Neural progenitor cell (in vitro differentiated cells): ENCODE measurements at places on chromosomes 7 and 10. TPM values are rescaled to one million over a fixed set of nuclear protein-coding genes. Genes with fewer than 3 reads are reported as not detected.
A peak's percentile ranks its signal among the peaks of the same experiment; 100 is the strongest.

PGAM2 gene
- 11.2 and 11.3 TPM in 2 replicates for total RNA-seq

SPDYE16 gene
- 0.28 TPM in 1 of 2 replicates, not detected in the other for total RNA-seq

TUBB8 gene
- total RNA-seq: 1.9 and 4.3 TPM in 2 replicates

PAX2 gene
- 0.06 and 0.34 TPM in 2 replicates for total RNA-seq

TCTN3 gene
- total RNA-seq: 43.1 and 45.9 TPM in 2 replicates

TMEM176A gene
- 0.62 TPM in 1 of 2 replicates, not detected in the other for total RNA-seq

GRCh38 chr10:52532650-52533290 lies 218.7 kb downstream of the DKK1 start:
- H3K27ac ChIP-seq: no peak overlapping the region
- no peaks in the 10 kb centered on the region for H3K36me3 ChIP-seq
- H3K27me3 ChIP-seq: no peaks in the 10 kb centered on the region
- no peak for DNase-seq
- H3K4me1 ChIP-seq: no peaks in the 10 kb centered on the region

- DNase-seq: no peak
- no peaks in the 10 kb centered on the region for H3K36me3 ChIP-seq
- H3K4me1 ChIP-seq: no peaks in the 10 kb centered on the region
- no peak overlapping the region for H3K27ac ChIP-seq
- H3K4me3 ChIP-seq: no peak overlapping the region
- no peaks in the 10 kb centered on the region for H3K27me3 ChIP-seq
These were observed 512.9 kb downstream of the ATRNL1 start for GRCh38 chr10:115606086-115606485.

GRCh38 chr7:104845557-104845956 lies 168.4 kb upstream of the KMT2E start:
- no peaks in the 10 kb centered on the region for H3K4me1 ChIP-seq
- no peaks in the 10 kb centered on the region for H3K27me3 ChIP-seq
- no peak overlapping the region for H3K4me3 ChIP-seq
- no peak for DNase-seq

GRCh38 chr7:155470186-155470487 lies 12.2 kb downstream of the EN2 start:
- no peak for DNase-seq
- no peak overlapping the region for H3K4me3 ChIP-seq
- H3K36me3 ChIP-seq: no peaks in the 10 kb centered on the region
- H3K27me3 ChIP-seq: peaks cover 100% of the 10 kb centered on the region
- no peak overlapping the region for H3K27ac ChIP-seq
- H3K4me1 ChIP-seq: peaks cover 16% of the 10 kb centered on the region

DNA sequence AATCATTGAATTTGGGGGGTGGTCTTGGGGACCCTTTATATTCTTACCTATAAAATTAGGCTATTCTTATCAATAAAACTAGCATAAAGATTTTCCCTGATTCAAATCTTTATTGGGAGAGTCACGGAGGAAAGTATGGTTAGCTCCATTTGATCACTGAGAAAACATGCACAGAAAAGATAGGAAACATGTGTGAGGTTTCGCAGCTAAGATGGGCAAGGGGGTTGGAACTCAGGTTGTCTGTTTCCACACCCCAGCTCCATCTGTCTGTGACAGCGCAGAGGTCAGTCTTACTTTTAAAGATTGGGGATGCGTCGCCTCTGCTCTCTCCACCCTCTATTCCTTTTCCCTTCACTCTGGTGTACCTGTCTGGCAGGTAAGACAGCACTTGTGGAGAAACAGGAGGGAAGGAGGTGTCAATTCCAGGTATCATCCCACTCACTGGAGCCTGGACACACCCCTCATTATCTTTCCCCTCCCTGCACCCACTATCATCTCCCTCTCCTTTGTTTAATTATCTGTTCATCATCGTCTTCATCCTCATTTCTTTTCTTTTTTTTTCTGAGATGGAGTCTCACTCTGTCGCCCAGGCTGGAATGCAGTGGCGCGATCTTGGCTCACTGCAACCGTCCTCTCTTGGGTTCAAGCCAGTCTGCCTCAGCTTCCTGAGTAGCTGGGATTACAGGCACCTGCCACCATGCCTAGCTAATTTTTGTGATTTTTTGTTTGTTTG lies 2.4 kb upstream of the DENND10 start:
- H3K4me1 ChIP-seq: peaks cover 8% of the 10 kb centered on the region
- no peaks in the 10 kb centered on the region for H3K27me3 ChIP-seq
- H3K27ac ChIP-seq: no peak overlapping the region
- no peak overlapping the region for H3K4me3 ChIP-seq
- no peaks in the 10 kb centered on the region for H3K36me3 ChIP-seq
- DNase-seq: no peak

DNA sequence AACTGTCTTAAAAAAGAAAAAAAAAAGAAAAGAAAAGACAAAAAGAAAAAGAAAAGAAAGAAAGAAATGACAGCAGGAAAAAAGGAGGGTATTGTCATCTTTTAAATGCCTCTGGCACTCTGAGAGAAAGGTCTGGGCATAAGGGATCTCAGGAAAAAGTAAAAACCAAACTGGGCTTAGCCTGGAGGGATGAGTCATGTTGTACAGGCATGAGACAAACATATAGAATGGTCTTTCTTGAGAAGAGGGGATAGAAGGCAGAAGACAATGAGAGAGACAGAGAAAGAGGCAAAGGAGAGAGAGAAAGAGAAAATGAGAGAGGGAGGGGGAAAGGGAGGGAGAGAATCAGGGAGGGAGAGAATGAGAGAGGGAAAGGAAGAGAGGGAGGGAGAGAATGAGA lies 32.3 kb upstream of the KCNMA1 start:
- peaks cover 7% of the 10 kb centered on the region for H3K4me1 ChIP-seq
- no peaks in the 10 kb centered on the region for H3K27me3 ChIP-seq
- no peak overlapping the region for H3K27ac ChIP-seq
- no peaks in the 10 kb centered on the region for H3K36me3 ChIP-seq

DNA sequence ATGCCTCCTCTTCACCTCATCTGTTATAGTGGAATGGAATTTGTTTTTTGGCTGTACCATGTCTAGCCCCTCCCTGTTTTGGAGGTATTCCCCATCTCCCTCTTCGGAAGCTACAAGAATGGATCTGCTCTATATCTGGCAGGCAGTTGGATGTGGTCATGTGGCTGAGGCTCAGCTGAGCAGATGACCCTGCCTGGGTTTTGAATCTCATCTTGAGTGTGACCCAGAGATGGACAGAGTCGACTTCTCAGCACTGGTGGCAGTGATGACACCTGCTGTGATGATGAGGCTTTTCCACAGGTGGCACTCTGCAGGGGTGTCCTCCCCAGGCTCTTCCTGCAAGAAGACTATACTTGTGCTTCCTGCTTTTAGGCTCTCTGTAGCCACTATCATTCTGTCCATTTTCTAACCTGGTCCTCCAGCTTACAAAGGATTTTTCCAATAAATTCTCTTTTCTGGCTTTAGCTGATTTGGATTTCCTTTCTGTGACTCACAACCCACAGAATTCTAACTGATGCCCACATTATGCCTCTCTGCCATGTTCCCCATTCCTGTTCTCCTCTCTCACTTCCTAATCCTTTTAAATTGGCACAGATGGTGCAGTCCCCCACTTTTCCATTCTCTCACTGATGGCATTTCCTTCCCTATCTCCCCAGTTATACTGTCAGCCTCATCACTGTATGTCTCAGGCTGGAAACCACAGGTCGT lies 7.5 kb upstream of the ARHGAP22 start:
- no peak overlapping the region for H3K27ac ChIP-seq
- no peaks in the 10 kb centered on the region for H3K27me3 ChIP-seq
- no peaks in the 10 kb centered on the region for H3K36me3 ChIP-seq
- H3K4me3 ChIP-seq: no peak overlapping the region

DNA sequence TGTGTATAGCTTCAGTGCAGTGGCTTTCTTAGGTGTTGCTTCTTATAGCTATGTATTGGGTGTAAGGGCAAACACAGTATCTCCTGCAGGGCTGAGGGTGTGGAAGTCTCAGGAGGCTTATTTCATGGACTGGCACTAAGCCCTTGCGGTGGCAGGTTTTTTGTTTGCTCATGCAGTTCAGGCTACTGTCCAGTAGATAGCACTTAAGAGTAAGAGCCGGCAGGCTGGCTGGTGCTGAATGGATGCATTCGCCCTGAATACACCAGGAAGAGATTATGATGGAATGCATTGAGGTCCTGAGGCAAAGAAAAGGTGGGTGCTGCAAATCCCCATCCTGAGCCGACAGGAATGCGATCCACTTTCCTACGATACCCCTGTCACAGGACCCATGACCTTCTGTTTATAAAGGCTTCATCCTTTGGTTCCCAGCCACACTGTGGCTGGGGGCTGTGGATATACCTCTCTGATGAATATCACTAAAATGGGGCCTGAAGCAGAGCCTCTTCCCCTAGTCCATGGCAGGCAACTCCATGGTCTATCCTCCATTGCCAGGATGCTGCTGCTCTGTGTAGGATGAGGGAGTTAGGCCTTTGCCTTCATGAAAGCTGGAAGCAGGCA lies 44.9 kb downstream of the ANXA8 start:
- H3K36me3 ChIP-seq: no peaks in the 10 kb centered on the region
- H3K27ac ChIP-seq: no peak overlapping the region
- no peak overlapping the region for H3K4me3 ChIP-seq
- no peaks in the 10 kb centered on the region for H3K27me3 ChIP-seq
- DNase-seq: peak; percentile 87

DNA sequence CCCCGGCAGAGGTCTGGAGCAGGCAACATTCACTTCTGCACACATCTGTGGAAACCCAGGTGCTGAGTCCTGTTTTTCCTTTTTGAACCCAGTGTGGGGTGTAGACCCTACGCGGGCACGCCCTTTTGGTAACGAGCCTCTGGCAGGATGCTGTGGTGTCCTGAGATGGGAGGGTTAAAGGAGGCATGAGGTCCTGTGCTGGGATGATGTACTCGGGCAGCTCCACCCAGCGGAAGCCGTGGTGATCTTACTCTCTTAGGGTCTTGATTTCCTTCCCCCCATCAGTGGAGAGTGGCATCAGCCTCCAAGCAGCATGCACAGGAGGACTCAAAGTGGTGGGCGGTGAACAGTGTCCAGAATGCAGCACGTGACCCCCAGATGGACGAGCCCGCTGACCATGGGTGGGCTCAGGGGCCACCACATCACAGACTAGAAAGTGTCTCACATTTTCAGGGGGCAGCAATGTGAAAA lies 148.6 kb downstream of the DNAJB6 start:
- H3K4me3 ChIP-seq: no peak overlapping the region
- no peaks in the 10 kb centered on the region for H3K36me3 ChIP-seq
- no peaks in the 10 kb centered on the region for H3K27me3 ChIP-seq
- H3K27ac ChIP-seq: no peak overlapping the region

DNA sequence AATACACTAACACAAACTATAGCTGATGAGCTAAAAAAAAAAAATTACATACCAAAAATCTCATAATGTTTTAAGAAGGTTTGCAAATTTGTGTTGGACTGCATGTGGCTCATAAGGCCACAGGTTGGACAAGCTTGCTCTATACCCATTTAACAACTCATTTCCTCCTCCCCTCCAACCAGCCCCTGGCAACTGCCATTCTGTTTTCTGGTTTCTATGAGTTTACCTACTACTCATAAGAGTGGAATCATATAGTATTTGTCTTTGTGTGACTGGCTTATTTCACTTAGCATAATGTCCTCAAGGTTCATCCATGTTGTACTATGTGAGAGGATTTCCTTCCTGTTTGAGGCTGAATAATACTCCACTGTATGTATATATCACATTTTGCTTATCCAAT lies 100.4 kb upstream of the ARHGAP21 start:
- no peak for DNase-seq
- H3K27me3 ChIP-seq: no peaks in the 10 kb centered on the region
- H3K4me1 ChIP-seq: no peaks in the 10 kb centered on the region
- no peaks in the 10 kb centered on the region for H3K36me3 ChIP-seq

DNA sequence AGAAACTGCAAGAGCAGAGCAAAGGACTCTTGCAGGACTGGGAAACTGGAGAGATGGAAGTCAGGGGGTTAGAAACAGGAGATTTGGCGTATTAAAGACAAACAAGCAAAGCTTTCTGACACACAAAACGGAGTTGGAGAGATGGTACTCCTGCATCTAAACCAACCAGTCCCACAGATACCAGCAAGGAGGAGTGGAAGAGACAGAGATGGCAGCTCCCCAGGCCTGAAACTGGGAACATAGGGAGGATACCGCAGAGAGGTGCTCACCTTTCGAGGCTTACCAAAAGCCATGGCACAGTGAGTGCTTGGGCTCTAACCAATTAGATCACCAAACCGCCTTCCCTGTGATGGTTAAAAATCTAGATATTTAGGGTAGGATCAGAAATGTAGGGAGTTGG lies 4.8 kb upstream of the MBL2 start:
- no peak overlapping the region for H3K4me3 ChIP-seq
- no peak overlapping the region for H3K27ac ChIP-seq
- H3K27me3 ChIP-seq: no peaks in the 10 kb centered on the region
- DNase-seq: no peak
- no peaks in the 10 kb centered on the region for H3K36me3 ChIP-seq

DNA sequence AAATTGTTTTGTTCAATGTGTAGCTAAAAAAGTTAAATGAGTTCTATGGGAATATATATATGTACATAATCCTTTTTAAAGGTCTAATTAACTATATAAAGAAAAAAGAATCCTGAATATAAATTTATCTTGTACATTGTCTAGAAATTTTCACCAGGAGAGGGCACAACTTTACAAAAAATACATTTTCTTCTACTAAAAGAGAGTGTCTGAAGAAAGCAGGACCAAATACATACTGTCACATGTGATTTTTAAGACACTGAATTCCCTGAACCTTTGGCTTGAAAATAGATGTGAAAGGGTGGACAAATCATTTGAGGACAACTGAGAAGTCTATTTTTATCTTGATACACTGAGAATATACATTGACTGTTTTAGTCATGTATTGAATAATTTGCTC lies 204.3 kb downstream of the DGKB start:
- H3K27me3 ChIP-seq: no peaks in the 10 kb centered on the region
- H3K4me1 ChIP-seq: no peaks in the 10 kb centered on the region
- no peak overlapping the region for H3K27ac ChIP-seq

GRCh38 chr7:117871778-117872538 lies 1.3 kb downstream of the CTTNBP2 start:
- H3K4me3 ChIP-seq: peak overlapping the region; percentile 99
- no peaks in the 10 kb centered on the region for H3K36me3 ChIP-seq
- DNase-seq: peak; percentile 74
- H3K27ac ChIP-seq: peak overlapping the region; percentile 40

DNA sequence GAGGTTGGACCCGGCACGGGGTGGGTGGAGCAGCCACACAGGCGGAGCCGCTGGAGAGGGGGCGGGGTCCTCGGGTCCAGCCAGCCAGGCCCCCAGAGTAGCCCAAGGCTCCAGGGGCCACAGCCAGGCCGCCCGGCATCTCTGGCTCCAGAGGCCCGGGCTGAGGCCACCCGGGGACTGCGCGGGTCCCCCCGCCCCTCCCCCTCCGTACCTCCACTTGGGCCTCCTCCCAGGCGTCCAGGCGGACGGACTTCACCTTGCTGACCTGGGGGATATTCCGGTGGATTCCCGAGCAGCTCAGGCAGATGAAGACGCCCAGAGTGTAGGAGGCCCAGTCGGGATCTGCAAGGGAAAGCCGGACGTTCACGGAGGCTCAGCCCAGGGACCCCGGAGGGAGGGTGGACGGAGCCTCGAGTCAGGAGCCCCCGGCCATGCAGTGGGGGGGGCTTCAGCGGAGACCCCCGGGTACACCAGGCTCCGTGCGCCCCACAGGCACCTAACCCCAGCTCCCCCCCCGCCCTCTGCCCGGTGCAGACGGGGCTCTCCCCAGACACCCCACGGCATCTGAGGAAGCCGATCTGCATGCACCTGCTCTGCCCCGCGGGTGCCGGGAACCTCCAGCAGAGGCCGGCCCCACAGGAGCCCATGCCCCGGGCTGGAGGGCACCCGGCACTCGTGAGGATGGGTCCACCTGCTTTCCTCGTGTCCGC lies 19.2 kb downstream of the ADAP1 start:
- H3K36me3 ChIP-seq: no peaks in the 10 kb centered on the region
- peaks cover 5% of the 10 kb centered on the region for H3K27me3 ChIP-seq
- H3K4me1 ChIP-seq: no peaks in the 10 kb centered on the region
- H3K4me3 ChIP-seq: no peak overlapping the region
- no peak overlapping the region for H3K27ac ChIP-seq
- DNase-seq: no peak
